ENCODE measurements at places on chromosomes 11 and 22.

- no peaks in the 10 kb centered on the region for H3K27me3 ChIP-seq
- H3K27ac ChIP-seq, result peak overlapping the region; percentile 91
- peak overlapping the region; percentile 57 for H3K4me3 ChIP-seq
- DNase-seq, result no peak
- H3K36me3 ChIP-seq, result peaks cover 3% of the 10 kb centered on the region
Measured at GRCh38 chr11:94574193-94574961, 7.2 kb downstream of the PIWIL4 start.

- no peak overlapping the region for H3K4me3 ChIP-seq
- no peak overlapping the region for H3K27ac ChIP-seq
- peaks cover 7% of the 10 kb centered on the region for H3K4me1 ChIP-seq
- DNase-seq, result no peak
- no peaks in the 10 kb centered on the region for H3K36me3 ChIP-seq
Measured at GRCh38 chr11:119832202-119832935, 103.4 kb upstream of the NECTIN1 start.

DNA sequence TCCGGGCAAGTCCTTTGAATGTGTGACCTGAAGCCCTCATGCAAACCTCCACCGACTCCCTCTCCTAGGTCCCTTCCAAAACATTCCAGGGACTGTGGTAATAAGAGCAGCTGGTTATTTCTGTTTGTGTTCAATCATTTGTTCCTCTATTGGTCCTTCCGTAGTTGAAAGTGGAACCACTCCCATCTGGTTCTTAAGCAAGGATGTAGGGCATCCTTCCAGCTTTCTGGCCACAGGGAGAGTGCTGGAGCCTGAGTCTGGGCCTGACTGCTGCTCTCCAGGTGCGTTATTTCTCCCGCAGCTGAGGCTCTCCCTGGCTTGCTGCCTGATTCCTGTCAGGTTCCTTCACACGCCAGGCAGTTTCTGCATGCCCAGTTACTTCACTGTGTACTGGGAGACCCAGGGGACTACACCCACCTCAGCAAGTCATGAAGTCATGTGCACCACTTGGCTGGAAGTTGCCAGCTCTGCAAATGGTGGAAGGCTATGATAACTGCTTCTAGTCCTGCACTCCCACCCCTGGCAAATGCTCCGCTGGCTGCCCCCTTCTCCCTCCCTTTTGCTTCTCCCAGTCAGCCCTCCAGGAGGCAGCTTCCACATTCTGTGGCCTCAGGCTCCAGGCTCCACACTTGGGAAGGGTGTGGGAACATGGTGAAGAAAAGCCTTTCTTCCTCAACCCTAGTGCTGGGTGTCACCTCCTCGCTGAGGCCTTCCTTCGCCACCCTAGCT, 4.0 kb upstream of the ALX4 start:
- no peak overlapping the region for H3K4me3 ChIP-seq
- peaks cover 88% of the 10 kb centered on the region for H3K27me3 ChIP-seq
- peaks cover 2% of the 10 kb centered on the region for H3K36me3 ChIP-seq

GRCh38 chr11:33402066-33402465, 144.9 kb downstream of the HIPK3 start:
- H3K27me3 ChIP-seq, result no peaks in the 10 kb centered on the region
- no peak for DNase-seq
- H3K4me1 ChIP-seq, result no peaks in the 10 kb centered on the region
- H3K27ac ChIP-seq, result no peak overlapping the region
- H3K4me3 ChIP-seq, result no peak overlapping the region
- H3K36me3 ChIP-seq, result no peaks in the 10 kb centered on the region

DNA sequence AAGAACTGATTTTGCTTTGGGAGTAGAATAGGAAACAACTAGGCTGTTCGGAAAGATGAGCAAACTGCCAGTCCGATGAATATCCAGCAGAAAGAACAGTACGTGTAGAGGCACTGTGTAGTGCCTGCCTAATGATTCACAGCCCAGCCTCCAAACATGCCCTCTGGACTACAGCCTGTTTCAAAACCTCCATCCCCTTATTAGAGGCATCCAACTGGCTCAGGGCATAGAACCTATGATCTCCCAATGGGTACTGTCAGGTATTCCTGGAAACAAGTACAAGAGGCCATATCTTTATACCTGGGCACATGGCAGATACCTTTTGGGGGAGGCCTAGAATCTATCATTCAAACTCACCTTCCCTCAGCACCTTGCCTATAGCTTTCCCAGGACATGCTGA, 4.9 kb downstream of the RRP8 start:
- no peaks in the 10 kb centered on the region for H3K27me3 ChIP-seq
- DNase-seq, result no peak
- H3K36me3 ChIP-seq, result peaks cover 28% of the 10 kb centered on the region
- no peak overlapping the region for H3K4me3 ChIP-seq
- no peak overlapping the region for H3K27ac ChIP-seq

DNA sequence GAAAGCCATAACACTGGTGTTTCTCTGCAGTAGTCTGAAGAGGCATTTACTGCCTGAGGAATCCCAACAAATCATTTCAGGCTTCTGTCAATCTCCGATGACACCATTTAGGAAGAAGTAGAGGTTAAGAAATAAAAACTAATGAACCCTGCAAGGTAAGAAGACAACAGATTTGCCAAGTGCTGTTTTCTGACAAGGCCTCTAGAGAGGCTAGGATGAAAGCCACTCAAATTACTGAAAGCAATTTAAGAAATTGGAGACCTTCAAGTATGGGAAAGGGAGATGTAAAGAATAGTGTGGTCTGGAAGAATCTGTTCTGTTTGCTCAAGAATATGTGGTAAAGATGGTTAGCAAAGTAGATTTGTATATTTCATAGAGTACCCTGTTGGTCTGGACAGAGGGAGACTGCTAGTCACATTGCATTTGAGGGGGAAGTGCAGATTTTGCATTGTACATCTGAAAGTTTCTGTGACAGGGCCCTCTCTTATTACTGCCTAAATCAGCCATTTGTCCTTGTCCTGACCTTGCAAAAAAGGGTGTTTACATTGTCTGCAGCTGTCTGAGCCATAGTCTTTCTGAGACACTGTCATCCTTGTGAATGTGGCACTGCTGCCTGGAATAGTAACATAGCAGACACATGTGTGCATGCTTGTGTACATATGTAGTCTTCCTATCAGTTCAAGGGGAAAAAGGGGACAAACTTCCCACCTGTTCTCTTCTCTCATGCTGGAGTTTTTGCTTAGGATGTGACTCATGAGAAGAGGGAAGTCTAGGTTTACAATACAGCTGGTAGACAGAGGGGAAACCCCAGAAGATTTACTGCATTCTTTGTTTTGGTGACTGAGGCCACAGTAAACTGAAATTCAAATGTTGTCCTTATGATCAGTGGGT, 640.2 kb upstream of the KIRREL3 start:
- no peaks in the 10 kb centered on the region for H3K4me1 ChIP-seq
- no peaks in the 10 kb centered on the region for H3K27me3 ChIP-seq
- no peak for DNase-seq
- no peak overlapping the region for H3K27ac ChIP-seq
- no peak overlapping the region for H3K4me3 ChIP-seq
- no peaks in the 10 kb centered on the region for H3K36me3 ChIP-seq

DNA sequence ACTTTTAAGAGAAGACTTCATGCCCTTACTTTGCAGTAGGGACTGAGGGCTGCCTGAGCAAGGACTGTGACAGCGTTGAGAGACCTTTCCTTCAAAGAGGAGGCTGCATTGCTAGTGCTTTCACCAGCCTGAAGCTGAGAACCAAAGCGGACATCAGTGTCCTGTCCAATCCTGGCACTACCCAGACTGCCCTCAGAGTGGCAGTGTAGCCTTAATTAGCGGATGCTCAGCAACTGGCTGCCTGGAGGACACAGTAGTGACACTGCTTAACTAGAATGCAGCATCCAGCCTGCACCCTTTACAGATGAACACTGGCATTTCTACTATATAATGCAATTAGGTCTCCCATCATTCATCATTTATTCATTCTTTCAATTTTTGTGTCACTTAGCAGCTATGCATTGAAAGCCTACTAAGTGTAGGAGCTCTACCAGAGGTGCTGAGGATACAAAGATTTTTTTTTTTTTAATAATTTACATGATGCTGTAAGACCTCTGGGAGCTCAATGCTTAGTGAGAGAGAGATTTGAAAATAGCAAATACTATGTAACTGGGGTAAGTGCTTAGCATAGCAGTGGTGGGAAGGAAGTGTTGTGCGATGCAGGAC, 36.9 kb upstream of the SLC36A4 start:
- peaks cover 30% of the 10 kb centered on the region for H3K27me3 ChIP-seq
- no peak overlapping the region for H3K4me3 ChIP-seq
- peaks cover 3% of the 10 kb centered on the region for H3K4me1 ChIP-seq

- no peak overlapping the region for H3K4me3 ChIP-seq
- no peaks in the 10 kb centered on the region for H3K4me1 ChIP-seq
- H3K36me3 ChIP-seq, result no peaks in the 10 kb centered on the region
- no peak for DNase-seq
Measured at GRCh38 chr11:82494988-82495432, 238.7 kb downstream of the FAM181B start.

DNA sequence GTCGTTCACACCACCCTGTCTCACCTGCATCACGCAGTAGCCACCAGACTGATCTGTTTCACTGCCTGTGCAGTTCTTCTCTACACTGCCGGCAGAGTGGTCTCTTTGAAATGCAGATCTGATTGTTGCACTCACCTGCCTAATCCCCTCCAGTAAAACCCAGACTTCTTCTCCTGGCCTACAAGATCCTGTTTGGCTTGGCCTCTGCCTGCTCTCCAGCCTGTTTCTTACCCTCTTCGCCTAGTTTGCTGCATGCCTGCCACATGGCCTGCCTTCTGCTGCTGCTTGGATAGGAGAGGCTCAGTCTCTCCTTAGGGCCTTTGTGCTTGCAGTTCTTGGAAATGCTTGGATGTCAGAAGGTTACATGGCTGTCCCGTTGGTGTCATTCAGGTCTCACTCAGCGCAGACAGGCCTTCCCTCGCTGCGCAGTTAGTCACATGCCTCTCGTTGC, 42.0 kb downstream of the PACS1 start:
- no peak for DNase-seq
- H3K4me1 ChIP-seq, result peaks cover 53% of the 10 kb centered on the region
- no peak overlapping the region for H3K4me3 ChIP-seq
- H3K27ac ChIP-seq, result peak overlapping the region; percentile 78

GRCh38 chr11:60389279-60389910, 6.9 kb upstream of the MS4A14 start:
- H3K36me3 ChIP-seq, result no peaks in the 10 kb centered on the region
- no peak overlapping the region for H3K4me3 ChIP-seq
- no peaks in the 10 kb centered on the region for H3K4me1 ChIP-seq
- H3K27ac ChIP-seq, result no peak overlapping the region
- H3K27me3 ChIP-seq, result peaks cover 4% of the 10 kb centered on the region

- peaks cover 25% of the 10 kb centered on the region for H3K36me3 ChIP-seq
- no peak for DNase-seq
- H3K4me3 ChIP-seq, result peak overlapping the region; percentile 51
- no peaks in the 10 kb centered on the region for H3K27me3 ChIP-seq
- peak overlapping the region; percentile 90 for H3K27ac ChIP-seq
Measured at GRCh38 chr22:27749597-27750225, 51.8 kb downstream of the MN1 start.

Measured in chondrocyte (in vitro differentiated cells).